ENCODE measurements at places on chromosomes 3 and 15.

GRCh38 chr3:190032923-190033322 lies 87.8 kb downstream of the P3H2 start:
- DNase-seq: no peak

GRCh38 chr3:52443791-52444687 lies 864 bp downstream of the SEMA3G start:
- no peak for DNase-seq

DNA sequence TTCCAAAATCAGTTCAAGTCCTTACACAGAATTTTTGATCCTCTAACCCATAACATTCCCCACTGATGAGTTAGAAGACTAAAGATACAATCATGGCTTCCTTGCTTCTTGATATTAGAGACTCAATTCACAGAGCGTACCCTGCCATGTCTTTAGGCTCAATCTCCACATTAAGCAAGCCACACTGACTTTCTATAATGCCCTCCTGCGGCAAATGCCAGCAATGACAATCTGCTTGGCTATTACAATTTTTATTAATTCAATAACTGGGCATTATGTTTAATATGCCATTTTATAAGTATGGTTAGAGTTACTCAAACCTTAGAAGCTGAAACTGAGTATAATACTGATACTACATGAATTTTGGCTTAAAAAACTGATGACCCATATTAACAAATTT lies 479.7 kb upstream of the NR2F2 start:
- no peak for DNase-seq

DNA sequence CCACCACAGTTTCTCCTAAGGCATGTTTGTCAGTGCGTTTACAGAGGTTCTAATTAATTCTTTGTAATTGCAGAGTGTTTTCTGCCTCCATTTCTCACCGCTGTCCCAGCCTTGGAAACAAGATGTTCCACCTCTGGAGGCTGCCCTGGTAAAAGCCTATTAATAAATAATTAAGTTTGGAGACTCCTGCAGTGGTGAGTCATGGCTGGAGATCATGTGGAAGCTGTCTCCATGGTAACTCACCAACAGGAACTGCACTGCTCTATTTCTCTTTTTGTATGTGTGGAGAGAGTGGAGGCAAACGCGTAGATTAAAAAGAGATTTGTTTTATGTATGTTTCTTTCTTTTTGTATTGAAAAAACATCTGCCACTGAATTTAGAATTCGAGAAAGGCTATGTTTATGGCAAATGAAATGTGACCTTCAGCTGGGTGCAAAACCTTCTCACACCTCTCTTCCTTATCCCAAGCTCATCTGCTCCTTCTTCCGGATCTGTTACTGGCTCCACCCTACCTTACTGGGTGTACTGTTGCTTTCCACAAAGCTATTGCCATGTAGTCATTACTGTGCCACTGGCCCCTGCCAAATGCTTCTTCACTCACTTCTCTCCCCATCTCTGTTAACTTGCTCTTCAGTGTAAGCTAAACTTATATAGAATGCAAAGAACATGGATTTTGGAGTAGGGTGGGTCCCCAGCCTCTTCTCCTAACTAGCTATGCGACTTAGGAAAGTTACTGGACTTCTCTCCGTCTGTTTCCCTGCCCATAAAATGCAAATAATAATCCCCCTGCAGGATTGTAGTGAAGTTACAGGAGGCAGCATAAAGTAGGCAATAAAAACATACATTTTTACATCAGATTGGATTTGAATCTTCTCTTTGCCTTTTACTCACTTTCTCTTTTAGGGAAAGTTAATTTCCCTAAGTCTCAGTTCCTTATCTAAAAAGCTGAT lies 778.5 kb downstream of the NTRK3 start:
- no peak for DNase-seq

- no peak for DNase-seq
Measured at GRCh38 chr3:126003447-126004190, 34.6 kb downstream of the ROPN1B start.

- DNase-seq: no peak
Measured at GRCh38 chr3:39765575-39765974, 43.8 kb upstream of the MYRIP start.

DNA sequence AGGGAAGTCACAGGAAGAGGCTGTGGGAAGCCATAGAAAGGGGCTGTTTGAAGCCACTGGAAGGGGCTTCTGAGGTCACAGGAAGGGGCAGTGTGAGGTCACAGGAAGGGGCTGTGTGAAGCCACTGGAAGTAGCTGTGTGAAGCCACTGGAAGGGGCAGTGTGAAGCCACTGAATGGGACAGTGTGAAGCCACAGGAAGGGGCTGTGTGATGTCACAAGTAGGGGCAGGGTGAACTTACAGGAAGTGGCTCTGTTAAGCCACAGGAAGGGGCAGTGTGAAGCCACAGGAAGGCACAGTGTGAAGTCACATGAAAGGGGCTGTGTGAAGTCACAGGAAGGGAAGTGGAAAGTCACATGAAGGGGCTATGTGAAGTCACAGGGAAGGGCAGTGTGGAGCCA lies 33.1 kb downstream of the GASK1A start:
- no peak for DNase-seq

DNA sequence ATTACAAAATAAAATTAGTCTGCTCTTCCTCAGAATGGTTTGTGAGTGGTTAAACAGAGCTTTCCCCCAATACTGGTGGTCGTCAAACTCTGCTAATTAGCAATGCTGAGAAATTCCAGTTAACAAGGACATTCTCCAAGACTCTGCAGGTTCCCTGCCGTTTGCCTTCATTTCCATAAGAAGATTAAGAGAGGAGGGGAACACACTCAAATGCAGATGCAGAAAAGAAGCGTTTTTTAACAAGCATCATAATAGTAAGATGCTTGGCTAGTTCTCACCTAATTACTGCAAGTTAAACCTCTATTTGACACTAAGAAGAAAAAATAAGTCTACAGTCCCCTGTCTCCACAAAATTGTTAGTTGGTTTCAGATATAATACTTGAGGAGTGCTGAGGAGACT lies 3.7 kb upstream of the SOX2 start:
- DNase-seq: no peak

DNA sequence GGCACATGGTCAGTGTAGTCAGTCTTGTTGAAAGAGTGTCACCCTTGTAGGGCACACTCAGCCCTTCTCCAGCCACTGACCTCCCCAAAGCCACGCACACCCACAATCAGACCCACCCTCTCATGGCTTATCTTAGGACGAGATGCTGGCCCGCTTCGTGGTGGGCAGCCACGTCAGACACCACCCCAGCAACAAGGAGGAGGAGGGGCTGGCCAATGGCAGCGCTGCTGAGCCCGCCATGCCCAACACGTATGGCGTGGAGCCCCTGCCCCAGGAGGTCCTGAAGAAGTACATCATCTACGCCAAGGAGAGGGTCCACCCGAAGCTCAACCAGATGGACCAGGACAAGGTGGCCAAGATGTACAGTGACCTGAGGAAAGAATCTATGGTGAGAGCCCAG lies 10.1 kb upstream of the PODXL2 start:
- no peak for DNase-seq

DNA sequence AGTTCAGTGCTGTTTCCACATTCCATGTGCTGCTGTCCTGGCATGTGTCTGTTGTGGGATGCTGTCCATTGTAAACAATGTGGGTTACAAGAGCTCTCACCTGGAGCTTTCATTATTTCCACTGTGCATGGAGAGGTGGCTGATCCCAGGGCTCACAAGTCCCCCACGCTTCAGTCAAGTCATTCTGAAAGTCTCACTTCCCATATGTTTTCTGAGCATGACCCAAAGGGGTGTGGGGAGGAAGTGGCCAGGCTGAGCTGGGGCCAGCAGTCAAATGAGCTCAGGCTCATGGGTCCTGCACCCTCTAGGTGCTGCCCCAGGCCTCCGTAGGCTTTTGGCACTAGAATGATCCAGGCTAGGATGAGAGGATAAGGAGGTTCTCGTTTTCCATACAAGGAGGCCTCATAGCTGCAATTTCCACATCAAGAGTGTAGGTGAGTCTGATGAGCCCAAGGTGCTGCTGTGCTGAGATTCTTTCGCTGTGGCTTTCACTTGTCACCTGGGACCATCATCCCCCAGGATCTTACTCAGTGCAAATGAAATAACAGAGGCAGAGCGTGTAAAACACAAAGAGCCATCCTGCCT lies 22.0 kb downstream of the STARD5 start:
- DNase-seq: no peak

DNA sequence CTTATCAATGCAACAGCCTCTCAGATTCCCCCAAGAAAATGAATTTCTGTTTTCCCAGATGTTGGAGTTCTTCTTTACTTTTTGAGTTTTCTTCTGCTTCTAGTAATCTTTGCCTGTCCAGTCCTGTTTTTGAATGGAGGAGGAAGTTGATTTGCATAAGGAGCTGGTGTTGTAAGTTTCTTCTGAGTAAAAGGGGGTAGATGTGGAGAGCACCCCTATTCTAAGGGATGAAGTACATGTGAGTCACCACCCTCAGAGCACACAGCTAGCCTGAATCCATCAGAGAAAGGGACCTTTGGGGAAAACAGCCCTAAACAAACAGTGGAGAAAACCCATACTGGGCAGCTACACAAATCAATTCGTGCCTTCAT lies 34.5 kb downstream of the ACAA1 start:
- DNase-seq: no peak

- DNase-seq: no peak
Measured at GRCh38 chr15:75145027-75145841, 56.4 kb upstream of the C15orf39 start.

DNA sequence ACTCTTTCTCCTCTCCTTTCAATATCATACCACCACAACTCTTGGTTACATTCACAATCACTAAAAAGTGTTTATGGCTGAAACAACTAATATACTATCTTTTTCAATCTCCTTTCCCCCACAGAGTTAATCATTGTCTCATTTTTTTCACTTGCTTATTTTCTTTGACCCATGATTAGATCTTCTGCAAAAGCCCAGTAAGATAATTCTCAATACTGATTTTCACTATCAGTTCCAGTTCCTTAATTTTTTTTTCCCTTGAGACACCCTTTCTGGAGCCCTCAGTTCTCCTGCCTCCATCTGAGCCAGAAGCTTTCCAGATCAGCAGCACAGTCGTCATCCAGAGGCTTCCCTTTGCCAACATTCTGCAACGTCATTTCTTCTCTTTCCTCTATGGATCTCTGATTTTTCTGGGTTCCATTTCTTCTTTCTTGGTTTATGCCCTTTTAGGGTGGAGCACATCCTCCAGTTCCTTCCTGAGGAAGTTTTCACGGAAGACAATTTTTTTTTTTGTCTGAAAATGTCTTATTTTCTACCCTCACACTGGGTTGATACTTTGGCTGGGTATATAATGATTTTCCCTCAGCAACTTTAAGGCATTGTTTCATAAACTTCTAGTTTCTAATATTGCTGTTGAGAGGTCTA lies 88.7 kb upstream of the C15orf39 start:
- no peak for DNase-seq

GRCh38 chr15:90914305-90915080 lies 11.4 kb downstream of the MAN2A2 start:
- no peak for DNase-seq

DNA sequence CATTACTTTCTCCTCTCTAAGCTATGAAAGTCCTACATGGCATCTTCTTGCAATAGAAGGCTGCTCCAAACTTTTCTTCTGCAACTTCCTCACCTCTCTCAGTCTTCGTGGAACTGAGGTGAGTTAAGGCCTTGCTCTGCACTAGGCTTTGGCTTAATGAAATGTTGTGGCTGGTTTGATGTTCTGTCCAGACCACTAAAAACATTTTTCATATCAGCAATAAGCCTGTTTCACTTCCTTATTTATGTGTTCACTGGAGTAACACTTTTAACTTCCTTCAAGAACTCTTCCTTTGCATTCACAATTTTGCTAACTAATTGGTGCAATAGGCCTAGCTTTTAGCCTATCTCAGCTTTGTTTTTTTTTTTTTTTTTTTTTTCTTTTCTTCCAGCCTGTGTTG lies 335.3 kb upstream of the NECTIN3 start:
- DNase-seq: no peak

DNA sequence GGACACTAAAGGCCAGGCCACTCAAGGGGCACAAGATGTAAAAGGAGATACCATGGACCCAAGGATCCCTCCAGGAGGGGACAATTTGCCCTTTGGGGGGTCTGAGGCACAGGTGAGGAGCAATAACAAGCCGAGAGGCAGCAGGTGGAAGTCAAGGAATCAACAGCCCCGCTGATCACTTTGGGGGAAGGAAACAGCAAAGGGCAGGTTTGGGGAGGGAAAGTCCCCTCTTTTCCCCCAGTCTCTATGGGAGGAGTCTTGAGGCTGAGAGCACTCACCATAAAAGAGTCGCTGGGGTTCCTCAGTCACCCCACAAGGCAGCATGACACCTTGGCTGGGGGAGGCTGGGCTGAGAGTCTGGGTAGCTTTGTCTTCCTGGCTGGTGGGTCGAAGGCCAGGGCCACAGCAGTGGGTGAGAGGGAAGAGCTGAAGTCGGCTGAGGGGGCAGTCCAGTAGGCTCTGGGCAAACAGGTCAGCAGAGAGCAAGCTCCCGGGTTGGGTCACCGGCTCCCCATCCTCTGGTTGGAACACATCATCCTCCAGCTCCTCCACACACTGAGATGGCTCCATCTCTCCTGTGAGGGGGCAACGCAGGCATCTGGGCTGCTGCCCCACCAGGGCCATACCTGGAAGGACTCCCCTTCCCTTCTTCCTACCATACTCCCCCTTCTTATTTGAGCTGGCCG lies 3.0 kb downstream of the BMF start:
- no peak for DNase-seq

DNA sequence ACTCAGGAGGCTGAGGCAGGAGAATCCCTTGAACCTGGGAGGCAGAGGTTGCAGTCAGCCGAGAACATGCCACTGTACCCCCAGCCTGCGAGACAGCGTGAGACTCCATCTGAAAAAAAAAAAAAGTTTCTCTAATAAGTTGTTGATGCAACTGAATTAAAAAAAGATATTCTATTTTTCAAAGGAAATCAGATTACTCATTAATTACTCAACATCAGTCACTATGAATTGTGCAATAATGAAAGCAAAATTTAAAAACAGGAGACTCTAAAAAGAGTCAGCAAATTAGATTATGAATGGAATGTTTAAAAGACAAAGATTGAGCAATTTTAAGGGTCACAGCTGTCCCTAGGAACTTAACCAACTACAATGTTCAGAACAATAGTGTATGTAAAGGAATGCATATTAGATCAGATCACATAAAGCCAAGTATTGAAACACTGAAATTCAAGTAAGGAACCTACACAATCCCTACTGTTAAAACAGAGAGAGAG lies 60.2 kb upstream of the SLC4A7 start:
- DNase-seq: no peak

GRCh38 chr3:134471521-134472193 lies 14.1 kb downstream of the ANAPC13 start:
- DNase-seq: no peak
